ENCODE measurements at places on chromosomes 3 and 15.

DNA sequence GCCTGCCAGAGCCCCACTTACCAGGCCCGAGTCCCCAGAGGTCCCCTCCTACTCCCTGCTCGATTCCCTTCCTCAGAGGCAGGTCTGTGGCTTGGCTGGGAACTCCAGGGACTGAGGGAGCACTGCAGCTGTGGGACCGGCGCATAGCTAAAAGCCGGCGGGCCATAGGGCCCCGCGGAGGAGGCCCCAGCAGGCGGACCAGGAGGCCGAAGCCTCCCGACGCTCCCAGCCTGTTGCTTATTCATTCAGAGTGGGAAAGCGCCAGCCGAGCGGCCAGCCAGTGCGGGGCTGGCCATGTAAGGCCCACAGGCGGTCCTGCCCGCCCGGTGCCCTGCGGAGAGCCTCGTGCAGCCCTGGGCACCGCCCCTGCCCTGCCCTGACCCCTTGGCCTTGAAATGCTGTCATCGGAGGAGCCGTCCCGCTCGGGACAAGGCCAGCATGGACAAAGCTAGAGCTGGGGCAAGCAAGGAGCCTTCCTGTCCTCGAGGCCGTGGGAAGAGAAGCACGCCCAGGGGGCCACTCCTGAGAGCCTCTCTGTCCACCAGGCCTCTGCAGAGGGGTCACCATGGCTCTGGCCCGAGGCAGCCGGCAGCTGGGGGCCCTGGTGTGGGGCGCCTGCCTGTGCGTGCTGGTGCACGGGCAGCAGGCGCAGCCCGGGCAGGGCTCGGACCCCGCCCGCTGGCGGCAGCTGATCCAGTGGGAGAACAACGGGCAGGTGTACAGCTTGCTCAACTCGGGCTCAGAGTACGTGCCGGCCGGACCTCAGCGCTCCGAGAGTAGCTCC lies at the start of gene LOXL1:
Gene LOXL1, plus strand, starts transcription at position 244 of the 784 bp plus-strand sequence. Its CDS starts 322 bp downstream, at position 566.
- DNase-seq, result peak; percentile 5

- DNase-seq, result no peak
Measured at GRCh38 chr3:104521606-104522336, 844.9 kb upstream of the ALCAM start.

DNA sequence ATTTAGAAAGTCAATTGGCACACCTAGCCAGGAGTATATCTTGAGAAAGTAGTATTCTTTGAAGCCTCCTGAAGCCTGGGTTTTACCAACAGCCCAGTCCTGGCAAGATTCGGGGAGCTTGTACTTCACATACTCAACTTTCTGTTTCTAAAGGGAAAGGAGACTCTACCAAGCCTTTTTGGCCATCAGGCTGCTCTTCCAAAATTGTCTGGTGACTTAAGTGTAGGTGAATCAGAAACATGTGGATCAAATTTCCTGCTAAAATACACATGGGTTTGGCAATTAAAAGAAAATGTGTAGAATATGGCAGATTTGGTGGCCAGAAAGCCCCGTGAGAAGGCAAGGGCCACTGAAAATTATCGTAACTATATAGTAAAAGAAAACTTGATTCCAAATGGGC lies 15.9 kb upstream of the GREM1 start:
- DNase-seq, result no peak

DNA sequence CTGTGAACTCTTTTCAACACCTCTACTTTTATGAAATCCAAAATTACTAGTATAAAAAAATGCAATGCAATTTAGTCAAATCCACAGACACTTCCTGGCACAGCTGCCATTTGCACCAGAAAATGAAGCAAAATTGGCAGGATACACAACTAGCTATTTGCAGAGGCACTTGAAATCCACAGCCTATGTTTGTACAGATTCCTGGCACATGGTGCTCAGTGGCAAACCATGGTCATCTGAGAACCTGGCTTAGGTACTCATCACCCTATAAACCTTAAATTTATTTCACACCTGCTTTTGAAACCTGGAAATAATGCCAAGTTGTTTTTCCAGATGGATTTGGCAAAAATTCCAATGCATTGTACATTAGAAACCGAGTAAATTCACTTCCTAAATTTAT lies 20.2 kb upstream of the PPM1L start:
- no peak for DNase-seq

GRCh38 chr15:48103647-48104046 lies 17.1 kb upstream of the SLC24A5 start:
- DNase-seq, result no peak

GRCh38 chr3:71026634-71027578 lies 556.6 kb downstream of the FOXP1 start:
- DNase-seq, result no peak

DNA sequence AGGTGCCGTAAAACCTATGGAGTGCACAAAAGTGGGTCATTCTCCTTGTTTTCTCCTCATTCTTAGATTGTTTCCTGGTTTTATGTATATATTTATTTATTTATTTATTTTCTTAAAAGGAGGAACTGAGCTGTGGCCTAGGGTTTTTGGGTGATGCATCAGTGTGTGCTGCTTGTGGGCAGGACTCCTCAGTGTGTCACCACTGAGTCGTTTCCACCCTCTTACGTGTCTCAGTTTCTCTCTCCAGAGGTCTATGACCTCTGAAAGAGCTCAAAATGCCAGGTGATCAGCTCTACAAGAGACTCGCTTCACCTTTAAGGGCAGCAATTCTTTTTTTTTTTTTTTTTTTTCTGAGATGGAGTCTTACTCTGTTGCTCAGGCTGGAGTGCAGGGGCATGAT lies 72.9 kb downstream of the CD200 start:
- no peak for DNase-seq

GRCh38 chr3:76941376-76941775 lies 98.5 kb upstream of the ROBO2 start:
- DNase-seq, result no peak

- DNase-seq, result no peak
Measured at GRCh38 chr3:46946856-46947545, 29.5 kb downstream of the CCDC12 start.
